ENCODE measurements at places on chromosomes 12 and 14.

GRCh38 chr14:79418649-79419415 lies 792.5 kb downstream of the DIO2 start:
- DNase-seq, result no peak

DNA sequence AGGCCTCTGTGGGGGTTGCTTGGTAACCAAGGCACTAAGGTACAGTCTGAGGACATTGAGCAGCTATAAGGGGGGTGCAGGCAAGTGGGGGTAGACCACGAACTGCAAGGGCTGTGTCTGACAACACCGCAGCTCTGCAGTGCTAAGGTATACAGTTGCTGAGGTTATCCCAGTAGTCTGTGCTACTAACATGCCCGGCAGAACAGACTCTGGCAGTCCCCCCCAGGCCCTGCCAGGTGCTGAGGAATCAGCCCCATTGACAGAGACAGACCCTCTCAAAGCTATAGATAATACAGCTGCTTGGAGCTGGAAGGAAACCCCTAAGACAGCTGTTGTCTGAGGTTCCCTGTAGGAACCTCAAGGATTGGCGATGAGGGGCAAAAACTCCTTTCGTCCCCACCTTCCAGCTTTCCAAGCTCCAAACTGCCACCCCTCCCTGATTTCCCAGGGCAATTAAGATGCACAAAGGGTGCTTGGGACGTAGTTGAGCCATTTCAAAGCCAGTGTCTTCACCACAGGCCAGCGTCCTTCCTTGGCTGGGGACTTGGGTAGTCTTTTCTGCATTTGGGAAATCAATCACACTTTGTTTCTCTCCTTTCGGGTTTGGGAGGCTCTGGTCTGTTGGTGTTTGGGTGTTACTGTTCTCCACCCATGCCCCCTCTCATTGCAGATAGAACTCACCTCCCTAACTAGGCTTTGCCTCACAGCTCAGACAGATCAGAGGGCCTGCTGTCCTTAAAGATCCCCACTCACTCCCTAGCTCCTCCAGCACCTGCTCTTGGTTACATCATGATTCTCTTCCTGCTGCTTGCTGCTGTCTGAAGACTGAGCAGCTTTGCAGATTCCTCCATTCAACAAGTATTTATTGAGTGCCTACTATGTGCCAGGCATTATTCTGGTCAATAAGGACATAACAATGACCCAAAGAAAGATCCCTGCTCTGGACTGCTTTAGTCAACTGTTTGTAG lies 2.0 kb upstream of the MYH7 start:
- DNase-seq, result no peak

GRCh38 chr12:53586745-53587144 lies 39.4 kb downstream of the ATF7 start:
- DNase-seq, result no peak

DNA sequence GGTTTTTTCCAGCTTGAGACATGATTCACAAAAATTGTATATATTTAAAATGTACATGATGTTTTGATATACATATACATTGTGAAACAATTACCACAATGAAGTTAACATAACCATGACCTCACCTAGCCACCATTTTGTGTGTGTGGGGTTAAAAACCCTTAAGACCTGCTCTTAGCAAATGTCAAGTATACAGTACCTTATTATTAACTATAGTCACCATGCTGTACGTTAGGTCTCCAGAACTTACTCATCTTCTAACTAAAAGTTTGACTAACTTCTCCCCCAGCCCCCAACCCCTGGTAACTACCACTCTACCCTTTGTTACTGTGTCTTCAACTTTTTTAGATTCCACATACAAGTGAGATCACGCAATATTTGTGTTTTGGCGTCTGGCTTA lies 52.6 kb downstream of the EIF2S3B start:
- DNase-seq, result no peak

GRCh38 chr14:64928239-64929013 lies 14.1 kb downstream of the GPX2 start:
- no peak for DNase-seq

DNA sequence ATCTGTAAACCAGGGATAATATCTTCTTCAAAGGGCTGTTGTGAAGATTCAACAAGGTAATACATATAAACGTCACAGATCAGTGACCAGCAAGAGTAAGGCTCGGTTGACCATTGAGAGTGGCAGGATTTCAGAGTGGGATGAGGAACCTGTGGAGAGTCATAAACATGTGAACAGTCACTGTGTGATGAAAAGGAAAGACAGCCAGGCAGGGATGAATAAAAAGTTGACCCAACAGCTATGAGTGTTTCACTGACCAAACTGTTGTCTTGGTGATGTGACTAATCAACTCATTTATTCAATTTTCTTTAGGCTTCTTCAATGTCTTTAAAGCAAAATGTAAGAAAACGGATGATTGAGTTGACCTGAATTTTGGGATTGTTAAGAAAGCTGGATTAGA lies 8.6 kb upstream of the FRMD6 start:
- DNase-seq, result no peak

- no peak for DNase-seq
Observed at GRCh38 chr14:96364962-96365361, 1.6 kb downstream of the GSKIP start.

GRCh38 chr12:130249376-130249775 lies 87.1 kb downstream of the FZD10 start:
- DNase-seq, result no peak

DNA sequence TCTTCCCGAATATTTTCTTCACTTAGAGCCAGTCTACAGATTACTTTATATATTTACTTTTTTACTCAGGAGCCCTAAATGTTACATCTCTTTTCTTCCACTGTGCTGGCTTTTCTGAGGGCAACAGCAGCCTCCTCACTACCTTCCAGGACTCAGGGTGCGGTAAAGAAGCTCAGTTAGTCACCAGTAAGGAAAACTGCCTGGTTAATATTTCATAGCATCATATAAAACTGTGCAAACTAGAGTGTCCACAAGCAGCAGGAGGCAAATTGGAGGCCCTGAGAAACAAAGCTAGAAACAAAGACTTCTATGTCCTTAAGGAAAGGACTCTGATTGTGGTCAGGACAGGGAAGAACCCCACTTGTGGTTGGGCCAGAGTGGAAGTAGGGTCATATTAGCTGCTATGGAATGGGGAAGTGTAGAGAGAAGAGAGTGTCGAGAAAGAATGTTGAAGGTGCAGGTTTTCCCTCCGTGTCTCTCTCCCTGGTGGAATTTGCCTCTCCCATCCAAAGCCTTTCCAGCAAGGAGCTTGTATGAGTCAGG lies 220.1 kb downstream of the SLC15A4 start:
- no peak for DNase-seq

DNA sequence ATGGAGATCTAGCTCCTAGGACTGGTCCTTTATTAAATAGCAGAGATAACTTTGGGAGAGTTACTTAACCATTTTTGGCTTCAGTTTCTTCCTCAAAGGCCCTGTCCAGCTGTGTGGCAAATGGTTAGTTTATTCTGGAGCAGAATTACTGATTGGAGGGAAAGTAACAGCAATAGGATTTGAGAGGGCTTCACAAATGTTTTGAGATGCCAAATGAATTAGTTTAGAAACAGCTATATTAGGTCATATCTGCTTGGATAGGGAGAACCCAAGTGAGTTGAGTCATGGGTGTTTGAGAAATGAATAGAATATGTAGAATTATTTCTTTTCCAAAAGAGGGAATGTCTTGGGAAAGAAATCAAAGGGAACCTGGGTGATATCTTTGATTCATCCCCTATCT lies 17.5 kb downstream of the RASSF3 start:
- no peak for DNase-seq

GRCh38 chr14:96363751-96364336 lies 518 bp downstream of the GSKIP start:
- no peak for DNase-seq

- no peak for DNase-seq
Observed at GRCh38 chr12:7479771-7480170, 23.8 kb downstream of the CD163 start.

DNA sequence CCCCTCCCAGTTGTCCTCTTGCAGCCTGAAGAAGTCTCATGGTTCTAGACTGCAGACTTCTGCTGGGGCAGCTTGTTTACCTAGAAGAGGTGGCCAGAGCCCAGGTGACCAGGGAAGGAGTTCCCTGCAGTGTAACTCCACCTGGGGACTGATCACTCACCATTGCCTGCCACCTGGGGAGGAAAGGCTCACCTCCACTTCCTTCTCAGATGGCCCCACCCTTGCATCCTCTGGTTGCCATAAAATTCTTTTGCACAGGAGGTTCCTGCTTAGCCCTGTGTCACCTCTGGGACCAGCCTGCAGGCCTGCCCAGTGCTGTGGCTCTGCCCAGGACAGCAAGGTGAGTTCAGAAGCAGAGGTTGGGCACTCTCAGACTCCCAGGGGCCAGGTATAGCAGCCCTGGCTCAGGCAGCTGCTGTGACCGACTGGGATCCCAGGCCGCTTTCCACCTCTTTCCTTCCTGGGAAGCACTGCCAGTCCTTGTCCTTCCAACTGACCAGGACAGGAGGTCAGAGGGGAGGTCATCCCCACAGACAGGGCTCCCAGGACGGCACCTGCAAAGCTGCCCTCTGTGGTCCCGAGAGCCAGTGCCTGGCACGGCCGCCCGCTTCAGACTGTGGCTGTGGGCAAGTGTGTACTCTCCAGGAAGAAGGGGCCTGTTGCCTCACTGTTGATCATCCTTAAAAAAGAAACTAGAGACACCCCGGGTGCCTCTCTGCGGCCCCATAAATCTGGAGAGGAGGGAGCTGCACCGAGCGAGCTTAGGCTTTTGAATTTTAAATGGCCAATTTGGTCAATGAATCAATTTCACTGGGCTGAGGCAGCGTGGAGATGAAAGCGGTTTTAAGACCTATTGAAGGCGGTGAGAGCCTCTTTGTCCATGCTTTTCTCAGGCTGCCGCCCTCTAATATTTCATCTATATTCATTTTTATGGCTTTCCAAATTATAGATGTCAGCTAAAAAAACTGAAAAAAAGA lies 79.5 kb upstream of the C14orf180 start:
- DNase-seq, result no peak

DNA sequence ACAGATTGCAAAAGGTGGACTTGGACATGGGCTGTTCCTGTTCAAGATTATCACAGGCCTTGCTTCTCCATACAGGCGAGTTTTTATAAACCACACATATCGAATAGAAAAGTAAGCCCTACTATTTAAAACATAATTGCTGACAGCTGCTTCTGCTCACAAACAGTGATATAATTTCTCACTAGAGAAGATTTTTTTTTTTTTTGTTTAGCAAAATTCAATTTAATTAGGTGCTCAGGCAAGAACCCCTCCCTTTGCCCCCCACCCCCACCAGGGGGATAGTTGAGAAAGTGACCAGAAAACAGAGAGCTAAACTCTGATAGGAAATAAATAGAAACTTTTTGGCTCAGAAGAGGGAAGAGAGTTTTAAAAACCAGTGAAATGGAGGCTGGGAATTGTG lies 132.8 kb upstream of the CRY1 start:
- DNase-seq, result no peak

DNA sequence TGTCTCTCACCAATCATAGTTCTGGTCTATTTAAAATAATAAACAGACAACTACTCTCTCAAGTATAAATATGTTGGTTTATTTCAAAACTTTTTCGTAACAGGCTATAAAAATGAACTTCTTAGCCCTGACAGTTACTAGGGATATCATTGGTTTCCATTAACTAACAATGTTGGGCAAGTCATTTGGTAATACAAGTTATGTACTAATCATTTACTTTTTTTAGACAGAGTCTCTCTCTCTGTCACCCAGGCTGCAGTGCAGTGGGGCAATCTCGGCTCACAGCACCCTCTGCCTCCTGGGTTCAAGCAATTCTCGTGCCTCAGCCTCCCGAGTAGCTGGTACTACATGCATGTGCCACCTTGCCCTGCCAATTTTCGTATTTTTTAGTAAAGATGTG lies 14.6 kb upstream of the KANSL2 start:
- no peak for DNase-seq

DNA sequence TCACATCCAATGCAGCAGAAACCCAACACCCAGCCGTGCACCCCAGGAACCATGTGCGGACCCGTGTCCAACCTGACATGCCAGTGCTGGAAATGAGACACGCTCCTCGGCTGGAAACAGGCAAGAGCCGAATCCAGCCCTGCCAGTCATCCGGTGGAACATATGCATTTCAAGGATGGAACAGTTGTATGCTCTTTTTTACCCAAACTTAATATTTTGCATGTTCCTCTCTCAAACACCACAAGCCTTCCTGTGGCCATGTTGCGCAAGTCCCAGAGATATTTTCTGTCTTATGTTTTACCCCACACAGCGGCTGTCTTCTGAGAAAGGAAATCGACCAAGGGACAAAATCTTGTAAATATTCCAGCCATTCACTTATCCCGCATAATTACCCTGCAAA lies 196.9 kb downstream of the BCL11B start:
- no peak for DNase-seq

- no peak for DNase-seq
Observed at GRCh38 chr12:30830751-30831150, 76.0 kb upstream of the CAPRIN2 start.

- DNase-seq, result no peak
Observed at GRCh38 chr12:121791671-121792551, 1.6 kb downstream of the RHOF start.

GRCh38 chr12:64105026-64105425 lies 117.1 kb downstream of the KICS2 start:
- DNase-seq, result no peak

DNA sequence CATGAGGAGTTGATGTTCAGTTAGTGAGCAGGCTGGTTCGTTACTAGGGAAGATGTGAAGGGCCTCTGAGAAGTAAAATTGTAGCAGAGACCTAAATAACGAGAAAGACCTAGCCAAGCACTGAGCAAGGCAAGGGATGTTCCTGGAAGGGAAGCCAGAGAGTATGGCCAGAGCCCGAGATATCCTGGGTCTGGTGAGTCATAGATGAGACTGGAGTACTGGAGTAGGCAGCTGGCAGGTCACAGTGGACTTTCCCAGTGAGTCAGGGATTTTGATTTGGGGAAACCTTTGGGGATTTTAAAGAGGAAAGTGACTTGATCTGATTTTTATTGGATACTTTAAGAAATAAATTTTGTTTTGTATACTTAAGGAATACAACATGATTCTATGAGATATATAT lies 369.0 kb downstream of the DIO2 start:
- DNase-seq, result no peak

GRCh38 chr14:96151242-96151641 lies 53.4 kb upstream of the BDKRB2 start:
- DNase-seq, result no peak

- no peak for DNase-seq
Observed at GRCh38 chr14:22627506-22628263, 16.5 kb downstream of the OR6J1 start.

DNA sequence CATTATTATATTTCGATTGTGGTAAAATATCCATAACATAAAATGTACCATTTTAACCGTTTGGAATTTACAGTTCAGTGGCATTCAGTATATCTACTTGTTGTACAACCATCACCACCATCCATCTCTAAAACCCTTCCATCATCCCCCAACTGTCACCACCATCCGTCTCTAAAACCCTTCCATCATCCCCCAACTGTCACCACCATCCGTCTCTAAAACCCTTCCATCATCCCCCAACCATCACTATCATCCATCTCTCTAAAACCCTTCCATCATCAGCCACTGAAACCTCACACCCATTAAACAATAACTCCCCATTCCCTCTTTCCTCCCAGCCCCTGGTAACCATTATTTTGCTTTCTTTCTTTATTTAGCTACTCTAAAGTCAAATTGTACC lies 144.2 kb upstream of the EEA1 start:
- DNase-seq, result no peak
